Right cardiac atrium (tissue), 5 donors: ENCODE measurements at places on chromosomes 3 and 15.
A peak's percentile ranks its signal among the peaks of the same experiment; 100 is the strongest.

GRCh38 chr3:14899993-14900618, 47.3 kb upstream of the NR2C2 start:
- no peak for DNase-seq

- peak; percentile 67 for DNase-seq
Measured at GRCh38 chr15:45637552-45638033, 2.8 kb downstream of the SQOR start.

- no peak for DNase-seq
Measured at GRCh38 chr15:68464448-68465090, 32.6 kb upstream of the ITGA11 start.

GRCh38 chr3:129422897-129423296, 5.5 kb downstream of the EFCAB12 start:
- no peak for DNase-seq

DNA sequence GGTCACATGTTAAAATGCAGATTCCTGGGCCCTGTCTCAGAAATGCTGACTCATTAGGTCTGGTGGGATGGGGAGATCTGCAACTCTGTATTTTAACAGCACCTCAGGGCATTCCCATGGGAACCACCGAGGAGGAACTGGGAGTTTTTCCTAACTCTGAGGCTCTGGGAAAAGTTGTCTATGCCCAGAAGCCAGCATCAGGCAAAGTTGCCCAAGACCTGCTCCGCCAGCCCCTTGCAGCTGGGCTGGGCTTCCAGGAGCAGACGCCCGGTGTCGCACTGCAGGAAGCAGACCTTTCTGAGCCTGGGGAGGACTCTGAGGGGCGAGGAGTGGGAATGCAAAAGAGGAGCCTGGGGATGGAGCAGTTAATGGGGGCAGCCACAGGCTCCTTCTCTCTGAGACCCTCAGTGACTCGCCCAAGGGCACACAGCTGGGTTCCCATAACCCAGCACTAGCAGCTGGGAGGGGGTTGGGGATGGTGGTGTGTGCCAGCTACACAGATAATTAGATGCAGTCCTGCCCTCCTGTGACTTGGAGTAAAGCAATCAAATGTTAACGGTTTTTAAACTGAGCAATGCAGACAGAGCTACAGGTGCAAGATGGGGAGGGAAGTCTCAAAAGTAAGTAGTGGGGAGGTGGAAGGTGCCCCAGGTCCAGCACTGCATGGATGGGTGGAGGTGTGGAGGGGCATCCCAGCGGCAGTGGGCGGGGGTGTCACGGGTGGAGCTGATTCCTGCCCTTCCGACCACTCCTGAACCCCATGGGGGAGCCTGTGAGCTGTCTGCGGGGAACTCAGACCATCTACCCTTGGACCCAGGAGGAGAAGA, 100.4 kb downstream of the LSM3 start:
- no peak for DNase-seq

DNA sequence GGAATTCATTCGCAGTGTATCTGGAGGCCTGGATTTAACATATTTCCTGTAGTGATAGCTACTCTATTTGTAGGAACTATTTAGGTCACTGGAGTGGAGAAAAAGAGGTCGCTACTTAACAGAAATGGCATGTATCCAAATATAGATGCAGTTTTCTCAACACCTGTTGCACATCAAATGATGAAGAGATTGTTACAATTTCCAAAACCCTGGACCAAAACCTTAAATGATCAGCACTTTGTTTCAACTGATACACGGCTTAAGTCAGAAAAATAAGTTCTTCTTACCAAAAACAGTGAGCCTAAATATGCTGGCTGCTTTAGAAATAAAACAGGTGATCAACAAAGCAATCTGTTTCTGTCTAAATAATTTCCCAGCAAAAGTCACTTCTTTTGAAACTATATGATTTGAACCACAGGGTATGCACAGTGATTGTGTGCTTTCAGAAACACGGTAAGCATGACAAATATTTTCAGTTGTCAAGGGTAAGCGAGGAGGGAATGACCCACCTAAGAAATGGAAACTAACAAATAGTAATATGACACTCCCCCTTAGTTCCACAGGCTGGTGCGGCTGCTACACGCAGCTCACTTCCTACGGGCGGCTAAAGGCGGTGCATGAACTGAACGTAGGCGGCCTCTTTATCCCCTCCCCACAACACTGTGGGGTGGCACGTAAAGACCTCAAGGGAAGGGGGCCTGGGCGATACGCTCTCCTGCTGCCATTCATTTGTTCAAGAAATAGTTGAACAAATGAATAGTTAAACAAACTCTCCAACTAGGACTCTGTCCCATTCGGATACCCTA, 1.1 kb downstream of the EHD4 start:
- DNase-seq, result peak; percentile 58

GRCh38 chr3:73538486-73538885, 86.3 kb downstream of the PDZRN3 start:
- no peak for DNase-seq

- DNase-seq, result no peak
Measured at GRCh38 chr3:186073641-186074040, 35.2 kb downstream of the ETV5 start.

GRCh38 chr3:23107221-23107620, 95.9 kb upstream of the UBE2E2 start:
- no peak for DNase-seq

DNA sequence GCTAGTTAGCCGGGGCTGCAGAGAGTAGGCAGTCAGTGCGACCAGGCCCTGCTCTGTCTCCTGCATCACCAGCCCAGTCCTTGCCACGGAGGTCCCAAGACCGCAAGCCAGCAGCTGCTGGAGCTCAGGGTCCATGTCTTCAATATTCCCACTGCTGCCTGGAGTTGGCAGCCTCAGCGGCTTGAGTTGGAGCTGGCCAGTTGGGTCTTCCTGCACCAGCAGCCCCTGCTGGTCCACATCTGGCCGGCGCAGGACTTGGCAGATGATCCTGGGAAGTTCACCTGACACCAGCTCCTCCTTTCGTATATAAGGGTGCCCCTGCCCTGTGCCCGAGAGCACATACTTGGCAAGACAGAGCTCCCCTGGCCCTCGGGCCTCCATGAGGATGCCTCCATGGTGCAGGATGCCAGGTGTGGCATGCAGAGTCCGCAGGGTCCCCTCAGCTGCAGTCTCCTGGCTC, 5.7 kb downstream of the XIRP1 start:
- no peak for DNase-seq

DNA sequence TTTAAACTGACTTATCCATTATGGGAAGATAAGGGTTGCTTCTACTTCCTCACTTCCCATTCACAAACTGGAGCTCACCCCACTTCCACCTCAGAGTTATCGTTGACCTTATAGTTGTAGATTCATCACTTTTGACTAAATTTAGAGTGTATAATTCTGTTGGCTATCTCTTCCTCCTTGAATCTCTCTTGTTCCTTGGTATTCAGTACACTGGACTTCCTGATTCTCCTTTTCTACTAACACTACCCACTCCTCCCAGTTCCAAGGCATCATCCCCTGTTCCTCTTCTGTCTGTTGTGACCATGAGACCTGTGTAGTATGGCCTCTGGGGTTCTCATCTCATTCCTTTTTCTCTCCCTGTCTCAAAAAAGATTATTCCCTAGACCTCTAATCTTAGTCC, 5.9 kb upstream of the GPR87 start:
- no peak for DNase-seq

GRCh38 chr3:141877911-141878310, 1.5 kb downstream of the ATP1B3 start:
- no peak for DNase-seq

- no peak for DNase-seq
Measured at GRCh38 chr3:193620650-193621049, 27.6 kb downstream of the OPA1 start.

GRCh38 chr3:26237036-26237682, 385.4 kb upstream of the LRRC3B start:
- DNase-seq, result no peak

GRCh38 chr3:14208977-14209394, 30.4 kb downstream of the LSM3 start:
- no peak for DNase-seq

DNA sequence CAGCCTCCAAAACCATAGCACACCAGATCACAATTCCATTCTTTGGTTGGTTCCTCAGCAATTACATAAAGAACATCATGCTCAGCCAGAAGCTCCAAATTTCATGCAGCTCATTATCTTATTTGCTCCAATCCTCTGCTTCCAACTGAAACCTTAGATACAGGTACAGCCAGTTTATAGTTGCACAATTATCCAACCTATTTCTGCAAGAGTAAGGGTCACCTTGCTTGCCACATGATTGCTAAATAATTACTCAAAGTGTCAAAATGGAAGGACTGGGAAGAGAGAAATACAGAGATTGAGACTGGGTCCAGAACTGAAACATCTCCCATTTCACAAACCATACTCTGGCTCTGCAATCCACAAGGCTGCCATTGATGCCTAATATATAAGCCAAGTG, 23.4 kb upstream of the SHC4 start:
- no peak for DNase-seq

DNA sequence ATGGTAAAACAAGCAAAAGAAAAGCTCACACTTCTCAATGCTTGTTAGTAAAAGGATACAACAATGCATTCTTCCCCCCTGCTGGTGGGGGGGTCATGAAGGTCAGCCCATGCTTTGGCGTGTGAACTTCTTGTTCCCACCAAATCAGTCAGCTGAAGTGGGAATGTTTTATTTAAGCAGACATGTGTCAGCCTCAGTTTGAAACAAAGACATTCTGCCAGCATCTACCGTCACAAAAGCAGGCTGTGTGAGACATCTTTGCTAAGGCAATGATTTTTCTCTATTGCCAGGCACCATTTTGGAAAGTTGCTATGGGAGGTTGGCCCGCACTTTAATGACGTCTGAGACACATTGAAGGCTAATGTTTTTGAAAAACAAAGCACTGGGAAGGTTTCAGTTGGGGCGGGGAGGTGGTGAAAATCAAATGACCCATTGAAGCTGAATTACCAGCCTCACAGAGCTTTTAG, 206.6 kb downstream of the TLE3 start:
- no peak for DNase-seq

DNA sequence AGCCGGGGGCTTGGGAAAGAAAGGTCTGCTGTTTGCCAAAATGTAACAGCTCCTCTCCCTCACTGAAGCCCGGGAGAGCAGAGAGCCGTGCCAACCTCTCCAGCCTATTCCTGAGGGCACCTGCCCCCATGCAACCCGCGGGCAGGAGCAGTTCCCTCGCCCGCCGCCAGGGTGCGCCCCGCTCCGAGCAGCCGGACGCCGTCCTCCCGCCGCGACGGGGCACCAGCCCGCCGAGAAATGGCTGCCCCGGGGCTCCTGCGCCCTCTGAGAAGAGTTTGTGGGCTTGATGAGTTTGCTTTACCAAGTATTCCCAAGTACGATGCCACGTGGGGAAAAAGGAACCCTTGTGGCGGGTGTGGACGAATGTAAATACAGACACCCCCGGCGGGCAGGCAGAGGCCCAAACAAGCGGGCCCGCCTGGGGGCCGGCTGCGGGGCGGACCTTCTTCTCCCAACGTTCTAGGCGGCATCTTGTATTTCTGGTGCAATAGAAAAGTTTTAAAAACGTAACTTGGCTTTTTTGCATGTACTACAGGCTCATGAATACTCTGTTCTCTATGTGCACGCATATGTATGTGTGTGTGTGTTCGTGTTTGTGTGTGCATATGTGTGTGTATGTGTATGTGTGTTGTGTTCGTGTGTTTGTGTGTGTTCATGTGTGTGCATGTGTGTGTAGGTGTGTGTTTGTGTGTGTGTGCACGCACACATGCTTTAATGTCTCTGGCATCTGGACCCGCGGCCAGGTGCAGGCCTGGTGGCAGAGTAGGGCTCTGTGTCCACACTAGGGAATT, 162.9 kb downstream of the CHSY1 start:
- peak; percentile 90 for DNase-seq

DNA sequence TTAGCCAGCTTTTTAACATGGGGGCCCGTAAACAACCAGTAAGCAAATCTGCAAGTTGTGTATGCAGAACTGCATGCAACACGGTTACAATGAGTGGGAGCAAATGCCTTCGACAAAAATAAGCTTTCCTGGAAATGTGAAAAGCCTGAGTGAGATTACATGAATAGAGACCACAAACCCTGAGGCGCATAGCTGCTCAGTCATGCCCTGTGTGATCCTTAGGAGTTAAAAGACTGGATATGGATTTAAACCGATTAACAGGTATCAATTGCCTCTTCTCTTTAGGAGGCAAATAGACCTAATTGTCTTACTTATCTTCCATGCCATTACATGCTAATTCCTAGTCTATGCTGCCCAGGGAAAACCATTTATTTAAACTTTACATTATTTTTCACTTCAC, 810.3 kb downstream of the ROBO1 start:
- DNase-seq, result no peak

GRCh38 chr3:125141596-125142419, 70.7 kb downstream of the SLC12A8 start:
- DNase-seq, result peak; percentile 92

DNA sequence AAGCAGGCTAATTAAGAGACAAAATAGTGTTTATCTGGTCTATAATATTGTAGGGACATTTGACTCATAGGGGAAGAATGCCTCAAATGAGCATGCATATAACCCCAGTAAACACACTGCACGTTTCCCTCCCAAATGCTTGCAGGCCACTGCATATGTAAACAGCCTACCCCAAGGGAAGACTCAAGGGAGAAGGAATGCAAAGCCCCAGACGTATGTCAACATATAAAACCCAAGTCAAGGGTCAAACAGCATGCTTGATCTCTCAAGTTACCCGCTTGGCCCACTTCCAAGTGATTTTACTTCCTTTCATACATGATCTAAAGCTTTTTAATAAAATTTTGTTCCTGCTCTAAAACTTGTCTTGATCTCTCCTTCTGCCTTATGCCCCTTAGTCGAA, 1090.0 kb downstream of the OTOL1 start:
- DNase-seq, result no peak

- DNase-seq, result no peak
Measured at GRCh38 chr15:70795311-70795665, 31.9 kb upstream of the UACA start.

GRCh38 chr3:64586952-64587351, 100.8 kb downstream of the ADAMTS9 start:
- DNase-seq, result no peak

DNA sequence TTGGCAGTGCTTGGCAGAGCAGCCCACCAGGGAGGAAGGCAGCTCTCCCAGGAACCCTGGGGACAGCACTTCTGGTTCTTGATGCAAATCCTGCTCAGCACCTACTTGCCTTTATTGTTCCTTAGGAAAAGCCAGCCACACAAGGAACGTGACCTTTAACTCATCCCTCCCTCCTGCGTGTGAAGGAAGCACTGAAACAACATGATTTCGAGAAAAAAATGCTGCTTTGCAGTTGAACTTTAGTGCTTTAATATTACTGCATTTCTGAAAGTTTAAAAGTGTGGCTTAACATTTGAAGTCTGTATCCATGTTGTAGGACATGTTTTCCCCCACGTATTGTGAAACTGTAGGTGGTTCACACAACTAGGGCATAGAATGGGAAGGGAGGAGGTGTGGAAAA, 50.4 kb upstream of the CTNNB1 start:
- no peak for DNase-seq

DNA sequence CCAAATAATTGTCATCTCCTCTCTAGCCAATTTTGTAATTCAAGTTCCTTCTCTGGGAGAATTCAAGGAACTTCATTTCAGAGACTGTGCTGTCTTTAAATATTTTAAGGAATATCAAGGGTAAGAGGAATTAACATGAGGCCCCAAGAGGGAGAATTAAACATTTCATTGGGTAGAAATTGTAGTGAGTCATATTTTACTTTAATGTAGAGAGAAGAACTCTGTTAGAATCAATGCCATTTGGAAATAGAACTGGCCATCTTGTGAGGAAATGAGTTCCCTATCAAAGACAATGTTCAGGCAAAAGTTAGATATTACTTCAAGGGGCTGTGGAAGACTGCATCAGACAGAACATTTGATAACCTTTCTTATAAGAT, 43.5 kb upstream of the TP63 start:
- no peak for DNase-seq

- no peak for DNase-seq
Measured at GRCh38 chr15:70723122-70723422, 40.3 kb downstream of the UACA start.

- DNase-seq, result no peak
Measured at GRCh38 chr3:153349108-153349499, 187.1 kb downstream of the RAP2B start.
